Fibroblast of the aortic adventitia (primary cell): ENCODE measurements at places on chromosomes 4 and X.

GRCh38 chr4:163161536-163162205 is 5.0 kb downstream of the NAF1 start:
- DNase-seq = peak; percentile 57

GRCh38 chr4:119110121-119110520 is 25.5 kb upstream of the MYOZ2 start:
- no peak for DNase-seq

DNA sequence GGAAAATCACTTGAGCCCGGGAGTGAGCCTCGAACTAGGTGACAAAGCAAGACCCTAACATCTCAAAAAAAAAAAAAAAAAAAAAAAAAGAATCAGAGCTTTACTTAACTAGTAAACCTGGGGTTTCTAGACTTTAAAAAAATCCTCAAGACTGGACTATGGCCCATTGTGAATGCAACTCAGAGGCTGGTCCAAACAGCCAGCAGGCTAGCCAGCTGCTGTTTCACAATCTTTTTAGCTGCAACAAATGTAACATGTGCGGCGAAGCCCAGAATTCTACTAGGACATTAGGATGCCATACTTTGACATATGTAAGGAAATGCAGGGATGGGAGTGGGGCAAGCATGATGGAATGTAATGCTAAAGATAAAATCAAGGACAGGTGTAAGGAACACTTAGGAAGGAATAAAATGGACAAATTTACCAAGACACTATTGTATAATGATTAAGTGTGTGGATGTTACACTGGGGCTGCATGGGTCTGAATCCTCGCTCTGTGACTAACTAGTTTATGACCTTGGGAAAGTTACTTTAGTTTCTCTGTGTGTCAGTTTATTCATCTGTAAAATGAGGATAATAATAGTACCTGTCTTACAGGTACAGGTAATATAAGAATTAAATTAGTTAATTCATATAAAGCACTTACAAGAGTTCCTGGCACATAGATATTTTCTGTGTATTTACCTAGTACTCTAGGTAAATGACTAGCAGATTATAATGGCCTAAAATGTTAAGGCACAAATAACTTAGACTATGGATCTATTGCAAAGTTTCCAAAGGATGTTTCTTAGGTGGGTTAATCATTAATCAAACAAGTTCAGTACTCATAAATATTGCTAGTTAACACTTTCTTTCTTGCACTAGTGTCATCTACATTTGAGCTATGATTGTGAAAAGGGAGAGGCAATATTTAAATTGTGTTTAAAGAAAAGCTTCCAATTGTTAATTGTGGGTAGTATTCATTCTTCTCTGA is 49.5 kb downstream of the HELQ start:
- no peak for DNase-seq

DNA sequence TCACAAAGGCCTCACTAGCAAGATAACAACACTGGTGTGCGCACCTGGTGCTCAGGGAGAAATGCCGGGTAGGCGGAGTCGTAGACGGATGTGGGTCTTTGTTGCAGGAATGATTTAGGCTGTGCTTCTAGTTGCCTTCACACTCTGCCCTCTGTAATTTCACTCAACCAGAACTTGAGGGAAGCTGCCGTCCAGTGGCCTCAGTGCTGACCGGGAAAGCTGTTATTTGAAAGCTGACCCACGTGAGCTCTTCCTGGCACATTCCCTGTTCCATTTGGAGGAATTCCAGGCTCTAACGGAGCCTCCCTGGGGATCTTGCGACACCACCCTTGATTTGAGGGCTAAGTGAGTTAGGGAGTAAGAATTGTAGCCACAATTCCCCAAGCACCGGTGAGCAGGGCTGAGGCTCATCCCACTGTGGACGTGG is 15.9 kb downstream of the SH3TC1 start:
- peak; percentile 69 for DNase-seq

- DNase-seq = peak; percentile 27
These were observed 732 bp upstream of the ADRA2C start for GRCh38 chr4:3765271-3766035.

DNA sequence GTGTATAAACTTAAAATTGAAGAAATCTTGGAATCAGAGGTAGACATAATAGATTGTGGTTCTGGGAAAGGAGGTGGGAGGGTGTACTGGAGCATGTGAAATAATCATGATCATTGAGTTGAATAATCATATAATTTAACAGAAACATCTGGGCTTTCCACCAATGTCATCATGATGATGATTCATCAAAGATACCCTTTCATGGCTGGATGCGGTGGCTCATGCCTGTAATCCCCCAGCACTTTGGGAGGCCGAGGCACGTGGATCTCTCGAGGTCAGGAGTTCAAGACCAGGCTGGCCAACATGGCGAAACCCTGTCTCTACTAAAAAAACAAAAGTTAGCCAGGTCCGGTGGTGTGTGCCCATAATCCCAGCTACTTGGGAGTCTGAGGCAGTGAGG is 6.7 kb upstream of the RUFY3 start:
- peak; percentile 45 for DNase-seq

- DNase-seq = no peak
These were observed 78.9 kb downstream of the NSUN7 start for GRCh38 chr4:40828661-40829060.

GRCh38 chr4:1567519-1567807 is 116.7 kb downstream of the FAM53A start:
- DNase-seq = no peak

DNA sequence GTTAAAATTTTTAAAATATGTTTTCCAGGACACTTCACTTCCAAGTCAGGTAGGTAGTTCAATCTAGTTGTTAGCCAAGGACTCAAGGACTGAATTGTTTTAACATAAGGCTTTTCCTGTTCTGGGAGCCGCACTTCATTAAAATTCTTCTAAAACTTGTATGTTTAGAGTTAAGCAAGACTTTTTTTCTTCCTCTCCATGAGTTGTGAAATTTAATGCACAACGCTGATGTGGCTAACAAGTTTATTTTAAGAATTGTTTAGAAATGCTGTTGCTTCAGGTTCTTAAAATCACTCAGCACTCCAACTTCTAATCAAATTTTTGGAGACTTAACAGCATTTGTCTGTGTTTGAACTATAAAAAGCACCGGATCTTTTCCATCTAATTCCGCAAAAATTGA is 49.7 kb downstream of the XIAP start:
- DNase-seq = peak; percentile 44

DNA sequence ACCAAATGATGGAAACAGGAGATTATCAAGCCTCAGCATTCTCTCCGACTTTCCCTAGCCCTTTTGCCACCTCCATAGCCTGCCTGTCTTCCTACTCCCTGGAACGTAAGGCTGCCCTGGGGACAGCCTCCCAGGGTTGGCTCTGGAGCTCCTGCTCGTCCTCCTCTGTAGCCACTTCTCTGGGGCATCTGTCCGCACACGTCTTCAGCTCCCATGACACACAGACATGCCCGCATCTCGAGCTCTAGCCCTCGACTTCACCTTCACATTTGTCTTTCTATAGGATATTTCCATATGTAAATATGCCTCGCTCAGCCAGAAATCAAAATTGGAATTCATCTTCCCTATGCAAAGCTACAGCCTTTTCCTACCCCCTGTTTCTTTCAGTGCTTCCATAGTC is 67.7 kb downstream of the TSC22D3 start:
- no peak for DNase-seq

GRCh38 chr4:141807103-141807891 is 170.9 kb downstream of the IL15 start:
- DNase-seq = peak; percentile 47

DNA sequence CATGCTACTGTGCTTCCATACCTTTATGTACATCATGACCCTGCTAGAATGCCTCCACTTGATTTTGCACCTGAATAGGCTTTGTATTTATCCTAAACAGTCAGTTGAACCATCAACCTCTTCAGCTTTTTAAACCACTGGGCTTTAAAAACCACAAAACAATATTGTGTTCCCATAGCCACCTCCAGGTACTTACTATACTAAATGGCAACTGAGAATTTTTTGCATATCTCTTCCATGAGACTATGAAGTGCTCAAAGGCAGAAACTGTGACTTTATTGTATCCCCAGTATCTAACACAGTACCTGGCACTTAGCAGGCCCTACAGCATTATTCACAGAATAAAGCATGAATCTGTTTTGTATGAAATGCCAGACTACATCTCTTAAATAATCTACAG is 39.7 kb downstream of the ANAPC10 start:
- no peak for DNase-seq

GRCh38 chr4:18388039-18388438 is 366.5 kb upstream of the LCORL start:
- no peak for DNase-seq

DNA sequence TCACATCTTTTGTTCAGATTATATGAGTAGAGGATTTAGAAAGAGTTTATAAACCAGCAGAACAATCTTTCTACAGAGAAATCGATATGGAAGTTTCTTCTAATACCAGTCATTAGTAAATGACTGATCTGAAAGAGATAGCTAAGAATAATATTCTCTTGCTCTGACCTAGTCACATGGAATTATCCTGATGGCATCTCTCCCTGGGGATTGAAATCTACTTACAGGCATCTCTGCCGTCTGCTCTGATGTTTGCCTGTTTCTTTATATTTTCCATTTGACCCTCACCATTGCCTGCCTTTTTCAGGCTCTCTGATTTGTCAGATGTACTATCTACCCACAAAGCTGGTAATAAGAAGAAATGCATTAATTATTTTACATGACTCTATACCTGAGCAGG is 1157.3 kb downstream of the PCDH7 start:
- DNase-seq = no peak

DNA sequence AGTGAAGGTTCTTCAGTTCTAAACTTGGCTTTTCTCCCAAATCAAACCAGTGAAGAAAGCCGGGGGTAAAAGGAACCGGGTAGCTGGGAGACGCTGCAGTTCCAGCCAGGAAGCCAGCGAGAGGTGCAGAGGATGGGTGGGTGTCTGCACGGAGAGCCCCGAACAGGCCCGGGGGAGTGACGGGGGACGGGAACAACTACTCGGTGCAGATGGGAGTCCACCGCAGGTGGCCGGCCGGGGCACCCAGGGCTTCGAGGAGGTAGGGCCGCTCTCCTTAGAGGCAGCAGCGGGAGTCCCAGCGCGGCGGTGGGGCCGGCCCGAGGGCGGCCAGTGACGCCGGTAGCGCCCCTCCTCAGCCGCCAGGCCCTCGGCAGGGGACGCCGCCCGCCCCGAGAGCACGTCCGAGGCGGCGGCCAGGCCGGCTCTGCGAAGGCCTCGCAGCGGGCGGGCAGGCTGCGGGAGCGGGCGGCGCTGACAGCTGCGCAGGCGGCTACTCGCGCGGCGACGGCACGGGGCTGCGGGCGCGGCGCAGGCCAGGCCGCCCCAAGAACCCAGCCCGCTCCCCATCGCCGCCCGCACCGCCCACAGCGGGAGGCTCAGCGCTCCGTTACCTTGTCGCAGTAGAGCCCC is 449 bp downstream of the FBXL5 start:
- DNase-seq = peak; percentile 36

GRCh38 chr4:17583941-17584340 is 6.9 kb downstream of the LAP3 start:
- no peak for DNase-seq
